ENCODE measurements at places on chromosomes 1 and 21.

- DNase-seq = peak; percentile 83
These were observed 26.5 kb downstream of the DMRTB1 start for GRCh38 chr1:53485478-53486394.

- DNase-seq = no peak
These were observed 36.2 kb downstream of the TP73 start for GRCh38 chr1:3688356-3689137.

DNA sequence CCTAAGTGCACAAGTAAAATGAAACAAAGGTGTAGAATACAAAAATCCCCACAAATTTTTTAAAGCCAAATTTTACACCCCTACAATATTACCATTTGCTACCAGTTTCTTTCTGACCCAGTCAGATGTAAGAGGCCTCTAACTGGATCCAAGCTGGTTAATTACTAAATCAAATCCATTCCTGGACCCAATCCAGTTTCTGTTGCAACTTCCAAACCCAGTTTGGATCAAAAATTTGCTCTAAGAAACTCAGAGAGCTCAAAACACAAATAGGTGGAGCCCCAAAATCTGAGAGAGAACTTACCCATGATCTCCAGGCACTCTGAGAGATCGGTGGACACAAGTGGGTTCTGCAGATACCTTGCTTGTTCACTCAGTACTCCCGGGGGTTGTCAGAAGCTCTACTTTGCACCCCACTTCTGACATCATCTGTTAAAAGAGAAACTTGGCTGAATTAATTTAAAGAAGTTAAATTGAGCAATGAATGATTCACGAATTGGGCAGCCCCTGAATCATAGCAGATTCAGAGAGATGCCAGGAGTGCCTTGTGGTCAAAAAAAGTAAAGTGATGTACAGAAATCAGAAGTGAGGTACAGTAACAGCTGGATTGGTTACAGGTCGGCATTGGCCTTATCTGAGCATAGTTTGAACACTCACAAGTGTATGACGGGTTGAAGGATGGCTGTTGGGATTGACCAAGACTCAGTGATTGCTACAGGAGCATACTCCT, 448.0 kb downstream of the KCNT2 start:
- no peak for DNase-seq

DNA sequence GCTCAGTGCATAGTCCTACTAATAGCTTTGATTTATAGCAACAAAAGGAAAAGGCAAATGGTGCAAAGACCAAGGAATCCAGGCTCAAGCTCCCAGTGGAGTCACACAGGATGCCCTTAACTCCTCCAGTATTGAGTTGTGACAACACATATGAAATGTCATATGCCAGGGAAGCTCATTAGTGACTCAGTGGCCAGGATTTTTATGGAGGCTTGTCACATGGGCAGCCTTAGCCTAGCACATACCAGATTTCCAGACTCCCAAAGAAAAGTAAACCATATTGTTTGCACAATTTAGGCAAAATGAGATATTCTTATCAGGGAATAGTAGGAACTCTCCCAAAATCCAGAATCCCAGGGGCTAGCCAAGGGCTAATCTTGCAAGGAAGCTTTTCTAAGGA, 129.2 kb downstream of the MAGI3 start:
- no peak for DNase-seq

- no peak for DNase-seq
These were observed 116.9 kb upstream of the CD34 start for GRCh38 chr1:208027861-208028260.

GRCh38 chr1:147648933-147649332, 21.4 kb downstream of the ACP6 start:
- no peak for DNase-seq

DNA sequence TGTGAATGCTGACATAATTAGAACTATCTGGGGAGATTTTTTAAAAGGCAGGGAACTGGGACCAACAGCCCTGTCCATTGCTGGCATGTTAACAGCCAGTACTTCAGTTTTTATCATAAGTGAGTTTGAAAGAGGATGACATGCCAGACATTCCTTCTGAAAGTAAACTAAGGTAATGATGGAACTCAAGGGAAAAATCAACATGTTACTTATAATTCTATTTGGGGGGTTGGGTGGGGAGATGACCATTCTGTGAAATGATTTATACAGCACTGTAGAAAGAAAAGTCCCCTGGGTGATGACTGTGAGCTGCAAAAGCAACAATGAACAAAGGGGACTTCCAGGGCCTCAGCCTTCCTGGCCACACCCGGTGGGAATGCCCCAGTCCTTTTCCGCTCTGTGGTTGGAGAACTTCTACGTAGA, 5.4 kb upstream of the LAMC2 start:
- peak; percentile 44 for DNase-seq

GRCh38 chr1:116878804-116879477, 30.8 kb upstream of the PTGFRN start:
- peak; percentile 96 for DNase-seq

DNA sequence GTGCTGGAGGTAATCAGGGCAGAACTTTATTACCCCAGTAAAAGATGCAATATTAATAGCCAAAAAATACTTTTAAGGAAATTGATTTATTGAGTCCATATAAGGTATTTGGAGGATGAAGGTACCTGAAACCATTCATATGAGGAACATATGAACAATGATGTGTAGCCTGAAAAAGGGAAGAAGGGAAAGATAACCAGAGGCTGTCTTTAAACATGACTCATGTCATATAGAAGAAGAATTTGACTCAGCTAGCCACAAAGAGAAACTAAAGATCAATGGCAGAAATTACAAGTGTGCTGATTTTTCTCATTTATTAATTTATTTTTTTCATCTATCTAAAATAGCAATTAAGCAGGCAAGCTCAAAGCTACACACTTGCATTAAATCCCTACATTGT, 136.2 kb upstream of the DUSP10 start:
- DNase-seq = no peak

DNA sequence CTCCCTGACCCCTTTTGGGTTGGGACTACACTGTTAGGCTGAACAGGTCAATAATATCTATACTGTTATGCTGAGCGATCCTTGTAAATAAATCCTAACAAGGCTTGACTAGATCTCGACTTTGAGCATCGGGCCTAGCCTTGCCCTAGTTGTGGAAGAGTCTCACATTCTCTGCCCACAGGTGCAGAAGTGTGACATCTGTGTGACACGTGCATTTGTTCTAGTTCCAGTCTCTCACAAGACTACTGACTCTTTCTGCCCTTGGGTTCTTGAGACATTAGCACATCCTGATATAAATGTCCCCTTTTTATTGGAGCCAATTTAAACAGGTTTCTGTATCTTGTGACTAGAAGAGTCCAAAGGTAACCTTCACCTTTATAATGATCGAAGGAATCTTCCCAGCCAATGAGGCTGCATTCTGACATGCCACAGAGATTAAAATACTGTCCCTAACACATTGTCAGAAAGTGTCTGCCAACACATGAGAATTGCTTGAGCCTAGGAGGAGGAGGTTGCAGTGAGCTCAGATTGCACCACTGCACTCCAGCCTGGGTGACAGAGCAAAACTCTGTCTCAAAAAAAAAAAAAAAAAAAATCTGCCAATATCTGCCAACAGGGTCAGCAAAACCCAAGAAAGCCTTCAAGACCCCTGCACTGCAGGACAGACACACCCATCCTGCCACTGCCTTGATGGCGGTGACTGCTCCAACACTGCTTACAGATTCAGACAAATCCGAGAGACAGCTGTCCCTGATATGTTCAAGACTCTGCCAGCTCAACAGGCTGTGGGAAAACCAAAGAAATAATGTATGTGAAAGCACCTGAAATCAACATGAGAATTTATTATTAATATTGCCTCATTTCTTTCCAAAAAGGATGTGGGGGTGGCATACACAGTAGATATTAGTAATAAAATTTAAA, 56.5 kb upstream of the PSEN2 start:
- DNase-seq = no peak

GRCh38 chr1:90723590-90724108, 6.5 kb upstream of the BARHL2 start:
- no peak for DNase-seq

DNA sequence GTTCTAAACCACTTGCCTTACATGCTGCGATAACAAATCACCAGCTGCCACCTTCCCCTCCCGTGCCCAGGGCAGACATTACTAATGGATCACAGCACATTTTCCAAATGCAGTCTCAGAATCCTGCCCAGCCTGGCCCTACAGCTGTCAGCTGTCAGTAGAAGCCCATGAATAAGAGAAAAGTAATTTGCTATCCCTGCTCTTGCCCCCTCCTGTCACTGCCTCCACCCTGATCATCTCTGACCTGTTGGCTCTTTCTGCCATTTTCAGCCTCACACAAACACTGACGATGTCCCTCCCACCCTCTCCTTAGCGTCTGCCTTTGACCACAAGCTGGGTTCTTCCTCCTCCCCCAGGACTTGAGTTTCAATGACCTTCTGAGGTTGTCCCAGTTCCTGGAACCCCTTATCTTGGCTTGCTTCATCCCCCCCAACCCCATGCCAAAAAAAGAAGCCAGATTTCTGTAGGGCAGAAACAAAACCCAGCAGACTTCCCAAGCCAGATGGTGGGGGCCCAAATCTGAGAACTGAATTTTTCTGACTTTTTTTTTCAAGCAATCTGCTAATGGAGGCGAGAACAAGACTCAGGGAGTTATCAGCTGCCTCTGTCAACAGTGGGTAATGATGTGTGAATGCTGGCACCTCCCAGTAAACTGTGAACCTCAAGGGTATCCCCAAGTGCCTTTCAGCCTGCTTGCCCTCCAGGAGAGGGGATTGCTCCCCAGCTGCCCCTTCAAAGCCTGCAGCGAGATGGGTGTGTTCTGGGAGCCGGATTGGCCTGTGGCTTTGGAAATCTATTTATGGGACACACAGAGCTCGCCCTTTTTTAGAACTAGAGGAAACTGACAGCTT, 216.5 kb upstream of the VAMP3 start:
- peak; percentile 81 for DNase-seq

- DNase-seq = no peak
These were observed 8.6 kb downstream of the AIM2 start for GRCh38 chr1:159067699-159068621.

DNA sequence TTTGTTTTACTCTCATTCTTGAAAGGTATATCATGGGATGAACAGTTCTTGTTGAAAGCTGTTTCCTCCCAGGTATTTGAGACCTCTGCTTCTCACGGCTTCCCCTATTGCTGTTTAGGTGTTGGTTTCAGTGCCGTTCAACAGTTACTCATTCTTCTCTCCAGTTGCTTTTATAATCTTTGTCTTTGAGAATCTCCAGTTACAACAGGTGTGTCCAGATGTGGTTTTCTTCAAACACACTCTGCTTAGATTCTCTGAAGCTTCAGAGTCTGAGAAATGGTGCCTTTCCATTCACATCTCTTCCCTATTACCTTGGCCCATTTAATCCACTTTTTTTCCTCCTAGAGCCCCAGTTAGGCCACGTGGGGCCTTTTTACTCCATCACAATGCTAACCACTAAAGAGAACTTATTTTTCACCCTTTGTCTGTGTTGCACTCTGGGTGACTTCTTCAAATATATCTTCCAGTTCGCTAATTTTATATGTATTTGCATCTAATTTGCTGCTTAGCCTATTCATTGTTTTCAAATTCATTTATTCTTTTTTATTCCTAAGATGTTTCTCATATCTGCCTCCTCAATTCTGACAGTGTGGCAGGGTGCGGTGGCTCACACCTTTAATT, 46.7 kb upstream of the SLC19A1 start:
- DNase-seq = no peak

- no peak for DNase-seq
These were observed 20.8 kb downstream of the EYA3 start for GRCh38 chr1:28067523-28068090.

GRCh38 chr1:99544328-99544727, 101.6 kb upstream of the PALMD start:
- DNase-seq = no peak

DNA sequence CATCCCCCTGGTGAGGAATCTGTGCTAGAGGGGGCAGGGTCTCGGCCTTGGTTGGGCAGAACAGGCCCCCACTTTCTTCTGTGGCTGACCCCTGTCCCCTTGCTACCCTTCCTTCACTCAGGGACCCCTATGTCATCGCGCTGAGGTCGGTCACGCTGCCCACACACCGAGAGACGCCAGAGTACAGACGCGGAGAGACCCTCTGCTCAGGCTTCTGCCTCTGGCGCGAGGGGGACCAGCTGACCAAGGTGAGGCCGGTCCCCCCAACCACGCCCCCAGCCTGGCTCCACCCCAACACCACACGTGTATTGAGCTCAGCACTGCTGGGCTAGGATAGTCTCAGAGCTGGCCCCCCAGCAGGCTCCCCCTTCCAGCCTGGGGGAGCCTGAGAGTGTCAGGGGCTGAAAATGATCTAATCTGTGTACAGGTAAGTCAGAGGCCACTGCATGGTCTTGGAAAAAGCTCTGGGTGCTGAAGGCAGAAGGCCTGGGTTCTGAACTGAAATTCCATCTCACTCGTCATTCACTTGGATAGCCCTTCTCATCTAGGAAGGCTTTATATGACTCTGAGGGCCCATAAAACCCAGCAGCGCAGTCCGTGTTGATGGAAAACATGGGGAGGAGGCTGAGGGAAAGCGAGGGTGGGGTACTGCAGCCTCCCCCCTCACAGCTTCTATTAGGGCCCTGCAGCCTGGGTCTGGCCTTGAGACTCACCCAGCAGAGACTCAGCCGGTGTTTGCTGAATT, 15.3 kb downstream of the FAM151A start:
- DNase-seq = no peak

DNA sequence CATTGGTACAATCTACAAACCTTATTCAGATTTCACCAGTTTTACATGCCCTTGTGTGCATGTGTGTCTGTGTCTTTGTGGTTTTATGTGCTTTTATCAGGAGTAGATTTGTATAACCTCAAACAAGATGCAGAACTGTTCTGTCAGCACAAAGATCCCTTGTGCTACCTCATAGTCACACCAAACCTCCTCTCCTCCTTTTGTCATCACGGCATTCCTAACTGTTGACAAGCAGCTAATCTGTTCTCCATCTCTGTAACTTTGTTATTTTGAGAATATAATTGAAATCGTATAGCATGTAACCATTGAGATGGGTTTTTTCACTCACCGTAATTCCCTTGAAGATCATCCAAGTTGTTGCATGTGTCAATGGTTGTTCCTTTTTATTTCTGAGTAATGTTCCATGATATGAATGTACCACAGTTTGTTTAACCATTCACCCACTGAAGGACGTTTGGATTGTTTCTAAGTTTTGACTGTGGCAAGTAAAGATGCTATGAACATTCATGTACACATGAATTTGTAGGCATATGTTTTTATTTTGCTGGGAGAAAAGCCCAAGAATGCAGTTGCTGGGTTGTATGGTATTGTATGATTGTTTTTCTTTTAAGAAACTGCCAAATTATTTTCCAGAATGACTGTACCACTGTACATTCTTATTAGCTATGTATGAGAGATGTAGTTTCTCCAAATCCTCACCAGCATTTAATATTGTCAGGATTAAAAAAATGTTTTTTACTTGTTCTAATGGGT, 78.1 kb upstream of the B3GALT2 start:
- no peak for DNase-seq

GRCh38 chr1:192527950-192528349, 47.6 kb upstream of the RGS1 start:
- DNase-seq = no peak

GRCh38 chr1:41716188-41717130, 202.3 kb downstream of the HIVEP3 start:
- DNase-seq = no peak

DNA sequence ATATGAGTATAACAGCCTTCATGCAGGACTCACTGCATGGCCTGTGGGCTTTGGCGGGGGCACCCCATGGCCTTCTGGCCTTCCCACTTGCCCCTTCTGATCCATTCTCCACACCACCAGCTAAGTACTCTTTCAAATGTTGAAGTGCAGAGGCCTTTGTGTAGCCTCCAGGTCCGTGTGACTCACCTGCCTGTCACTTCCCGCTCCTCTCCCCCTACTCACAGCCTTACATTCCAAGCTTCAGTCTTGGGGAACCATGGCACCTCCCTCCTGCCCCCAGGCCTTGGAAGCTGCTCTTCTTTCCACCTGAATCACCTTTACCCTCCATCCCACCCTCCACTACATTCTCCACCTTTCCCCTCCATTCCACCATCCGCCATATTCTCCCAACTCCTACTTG, 69.6 kb downstream of the PGM1 start:
- DNase-seq = no peak

Measured in NCI-H446 treated with DMSO at 0.1 percent for 48 hours (cell line).